ENCODE measurements at places on chromosomes 5 and 9.

DNA sequence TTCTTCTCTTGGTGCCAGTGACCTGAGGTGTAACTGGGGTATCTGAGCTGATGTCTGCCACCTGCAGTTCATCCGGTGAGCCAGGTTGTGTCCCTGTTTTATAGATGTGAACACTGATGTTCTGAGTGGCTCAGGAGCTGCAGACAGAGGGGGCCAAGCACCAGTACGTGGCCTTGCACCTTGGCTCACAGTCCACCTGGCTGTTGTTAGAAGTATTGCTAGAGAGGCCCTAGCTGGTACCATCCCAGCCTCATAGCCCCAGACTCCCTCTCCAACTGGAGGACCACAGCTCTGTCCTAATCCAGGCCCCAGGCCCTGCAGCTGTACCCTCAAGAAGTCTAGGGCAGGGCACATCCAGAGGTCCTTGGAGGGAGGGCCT is 16.2 kb downstream of the PHF2 start:
- DNase-seq = no peak

GRCh38 chr9:98896632-98897031 is 47.1 kb upstream of the COL15A1 start:
- DNase-seq = no peak

- no peak for DNase-seq
These were observed 30.4 kb downstream of the IRF1 start for GRCh38 chr5:132459983-132460838.

GRCh38 chr5:106964132-106964531 is 706.6 kb downstream of the EFNA5 start:
- no peak for DNase-seq

- DNase-seq = no peak
These were observed 29.7 kb downstream of the SLC28A3 start for GRCh38 chr9:84310883-84311282.

DNA sequence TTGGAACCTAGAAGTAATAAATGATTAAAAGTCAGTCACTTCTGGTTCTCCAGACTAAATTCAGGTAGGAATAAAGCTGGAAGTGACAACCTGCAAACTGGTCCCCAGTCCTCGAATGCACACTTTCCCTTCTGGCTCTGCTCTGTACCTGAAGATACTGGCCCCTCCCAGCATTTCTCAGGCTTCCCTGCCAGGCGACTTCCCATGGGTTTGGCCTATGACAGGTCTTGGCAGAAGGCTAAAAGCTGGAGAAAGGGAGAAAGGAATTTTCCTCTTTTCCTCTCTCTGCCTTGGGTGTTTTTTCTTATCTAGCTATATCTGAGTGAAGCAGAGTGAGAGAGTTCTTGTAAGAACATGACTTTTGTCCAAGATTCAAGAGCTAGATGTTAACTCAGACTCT is 1005.7 kb downstream of the DTWD2 start:
- no peak for DNase-seq

DNA sequence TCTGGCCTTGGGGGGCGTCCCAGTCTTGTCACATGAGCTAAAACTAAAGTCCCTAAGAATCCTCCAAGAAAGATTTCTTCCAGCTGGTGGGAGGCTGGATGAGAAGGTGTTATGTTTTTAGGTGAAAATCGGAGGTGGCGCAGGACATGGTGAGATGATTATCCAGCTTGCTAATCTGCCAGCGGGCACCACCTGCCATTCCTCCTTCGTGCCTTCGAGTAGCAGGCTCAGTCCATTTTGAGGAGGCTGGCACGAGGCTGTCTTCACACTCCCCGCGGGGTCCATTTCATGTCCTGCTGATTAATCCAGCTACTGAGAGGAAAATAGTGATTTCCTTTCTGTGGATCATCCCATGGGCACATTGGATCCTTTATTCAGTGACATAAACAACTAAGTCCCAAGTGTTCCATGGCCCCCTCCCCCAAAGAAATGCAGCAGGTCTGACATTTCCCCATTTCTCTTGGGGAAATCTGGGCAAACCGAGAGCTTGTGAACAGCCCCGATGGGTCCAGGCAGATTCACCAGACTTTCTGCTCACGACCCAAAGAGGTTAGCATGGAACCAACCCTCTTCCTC is 38.2 kb upstream of the EXOC3 start:
- no peak for DNase-seq

GRCh38 chr9:129336601-129337331 is 158.7 kb upstream of the IER5L start:
- DNase-seq = no peak
